Neural cell (in vitro differentiated cells): ENCODE measurements at places on chromosomes 5 and 9. TPM values are rescaled to one million over a fixed set of nuclear protein-coding genes. Genes with fewer than 3 reads are reported as not detected.

Gene TRIM14
- not detected in 2 replicates for polyA plus RNA-seq

Gene CEP72
- polyA plus RNA-seq: 5.9 and 7.0 TPM in 2 replicates

Gene ZCCHC9
- polyA plus RNA-seq: 22.2 and 31.8 TPM in 2 replicates

Gene SPTAN1
- 287 and 353 TPM in 2 replicates for polyA plus RNA-seq

Gene SMAD5
- polyA plus RNA-seq: 19.9 and 26.3 TPM in 2 replicates

Gene FBN2
- polyA plus RNA-seq: 1.6 and 2.3 TPM in 2 replicates

Gene IL7R
- polyA plus RNA-seq: 0.10 TPM in 1 of 2 replicates, not detected in the other
